ENCODE measurements at places on chromosomes 3 and 15.

GRCh38 chr3:132892956-132893355 lies 145.2 kb upstream of the TMEM108 start:
- no peak for DNase-seq

GRCh38 chr3:136247855-136248590 lies 2.1 kb upstream of the PCCB start:
- no peak for DNase-seq

- DNase-seq = no peak
These were observed 4.5 kb upstream of the CYP8B1 start for GRCh38 chr3:42880183-42880582.

GRCh38 chr3:99232696-99233095 lies 331.2 kb upstream of the DCBLD2 start:
- no peak for DNase-seq

GRCh38 chr3:165518346-165518745 lies 318.9 kb downstream of the BCHE start:
- DNase-seq = no peak

DNA sequence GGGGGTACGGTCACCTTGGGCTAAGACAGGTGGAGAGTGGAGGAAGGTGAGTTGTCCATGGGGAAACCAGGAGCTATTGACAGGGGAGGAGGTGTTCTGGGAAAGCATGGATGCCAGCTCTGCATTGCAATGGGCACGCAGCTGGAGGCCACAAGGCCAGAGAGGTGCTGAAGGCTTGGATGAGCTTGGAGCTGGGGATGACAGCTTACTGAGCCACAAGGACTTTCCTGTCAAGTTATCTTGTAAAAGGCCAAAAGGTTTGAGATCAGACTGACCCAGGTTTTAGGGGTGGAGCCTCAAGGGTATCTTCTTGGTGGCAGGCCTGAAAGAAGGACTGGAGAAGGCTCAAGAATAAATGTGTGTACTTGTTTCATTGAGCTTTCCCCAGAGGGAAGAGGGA lies 115.2 kb downstream of the ASB7 start:
- no peak for DNase-seq

Data from stromal cell of bone marrow (primary cell).